ENCODE measurements at places on chromosomes 4 and X. TPM values are rescaled to one million over a fixed set of nuclear protein-coding genes. Genes with fewer than 3 reads are reported as not detected.
A peak's percentile ranks its signal among the peaks of the same experiment; 100 is the strongest.

TBC1D8B gene
- 0.78 TPM for total RNA-seq

ZCCHC13 gene
- not detected for total RNA-seq

- DNase-seq = no peak
Measured at GRCh38 chrX:43758044-43758443, 101.9 kb downstream of the MAOA start.

GRCh38 chrX:135509885-135510284 lies 10.6 kb upstream of the INTS6L start:
- no peak for DNase-seq

EGF gene
- total RNA-seq = 1.7 TPM

POF1B gene
- total RNA-seq = not detected

DNA sequence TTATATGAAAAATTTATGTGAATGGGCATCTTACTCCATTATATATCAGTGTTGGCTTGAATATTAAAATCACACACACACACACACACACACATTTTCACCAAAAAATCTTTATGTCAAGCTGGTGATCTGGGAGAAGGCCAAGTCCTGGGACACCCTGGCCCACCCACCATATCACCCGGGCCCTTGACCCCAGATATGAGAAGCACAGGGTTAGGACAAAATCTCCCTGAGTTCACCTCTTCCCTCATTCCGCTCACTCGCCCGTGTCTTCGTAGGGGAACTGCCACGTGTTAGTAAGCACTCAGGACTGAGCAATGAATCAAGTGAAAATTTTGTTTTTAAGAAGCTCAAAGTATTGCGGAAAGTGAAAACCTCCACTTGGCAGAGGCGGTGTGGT lies 103.8 kb upstream of the PSAPL1 start:
- no peak for DNase-seq

- no peak for DNase-seq
Measured at GRCh38 chr4:153684182-153684970, at the start of gene TLR2. Gene TLR2 (plus strand): TSS chr4:153684280. CDS start chr4:153702908, 18,628 bp downstream.

PTPN13 gene
- 136 TPM for total RNA-seq

SH2D1A gene
- not detected for total RNA-seq

- DNase-seq = no peak
Measured at GRCh38 chr4:36285784-36286480, 4.5 kb downstream of the DTHD1 start.

- no peak for DNase-seq
Measured at GRCh38 chrX:42678133-42678532, 99.8 kb downstream of the PPP1R2C start.

GRCh38 chr4:182827954-182828353 lies 89.2 kb downstream of the DCTD start:
- DNase-seq = no peak

PFKFB1 gene
- total RNA-seq = not detected

- peak; percentile 4 for DNase-seq
Measured at GRCh38 chrX:43656005-43656494, at the start of gene MAOA. Gene MAOA (plus strand): TSS chrX:43656299. CDS start chrX:43656342, 43 bp downstream.

GRCh38 chr4:36966756-36967460 lies 277.6 kb upstream of the NWD2 start:
- DNase-seq = no peak

DNA sequence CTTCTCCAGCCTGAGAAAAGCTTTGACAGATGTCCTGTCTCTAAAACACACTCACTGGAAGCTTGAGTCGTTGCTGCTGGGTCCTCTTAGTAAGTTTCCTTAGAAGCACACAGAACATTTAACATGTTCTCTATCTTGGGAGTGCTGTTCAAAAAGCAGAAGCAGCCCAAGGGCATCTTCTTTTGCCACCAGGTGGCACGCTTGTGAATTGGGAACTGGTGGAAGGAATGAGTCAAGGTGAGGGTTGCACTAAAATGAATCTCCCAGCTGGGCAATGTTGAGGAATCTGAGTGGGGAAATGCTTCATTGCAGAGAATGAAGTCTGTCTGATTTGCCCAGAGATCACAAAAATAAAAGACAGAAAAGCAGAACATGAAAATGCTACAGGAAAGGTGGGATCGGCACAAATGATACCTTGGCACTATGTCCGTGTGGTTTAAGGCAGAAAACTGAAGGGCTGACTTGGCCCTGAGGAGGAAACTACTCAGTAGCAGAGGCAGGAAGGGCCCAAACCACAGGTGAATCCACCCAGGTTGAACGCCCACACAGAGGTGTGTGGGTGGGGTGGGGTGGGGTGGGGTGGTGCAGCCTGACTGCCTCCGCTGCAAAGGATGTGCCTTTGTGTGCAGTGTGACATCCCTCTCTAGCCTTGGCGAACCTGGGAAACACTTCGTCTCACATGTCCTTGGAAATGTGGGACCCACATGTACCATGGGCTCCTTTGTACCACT lies 26.0 kb downstream of the KIT start:
- DNase-seq = no peak

DNA sequence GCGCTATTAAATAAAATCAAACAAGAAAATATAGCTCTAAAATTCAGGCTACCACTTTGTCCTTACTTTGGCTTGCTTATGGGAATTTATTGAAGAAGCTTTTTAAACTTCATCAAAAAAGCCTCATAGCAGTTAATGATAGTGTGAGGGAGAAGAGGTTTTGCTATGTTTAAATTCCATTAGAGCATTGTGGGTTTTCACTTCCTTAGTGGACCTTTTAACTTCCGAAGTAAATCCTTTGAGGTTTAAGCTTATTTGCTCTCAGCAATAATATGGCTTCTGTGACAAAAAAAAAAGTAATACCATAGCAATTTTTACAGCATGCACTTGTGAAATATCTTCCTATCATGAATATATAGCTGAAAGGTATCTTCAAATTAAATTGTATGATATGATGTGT lies 120.2 kb upstream of the NDST4 start:
- DNase-seq = no peak

DNA sequence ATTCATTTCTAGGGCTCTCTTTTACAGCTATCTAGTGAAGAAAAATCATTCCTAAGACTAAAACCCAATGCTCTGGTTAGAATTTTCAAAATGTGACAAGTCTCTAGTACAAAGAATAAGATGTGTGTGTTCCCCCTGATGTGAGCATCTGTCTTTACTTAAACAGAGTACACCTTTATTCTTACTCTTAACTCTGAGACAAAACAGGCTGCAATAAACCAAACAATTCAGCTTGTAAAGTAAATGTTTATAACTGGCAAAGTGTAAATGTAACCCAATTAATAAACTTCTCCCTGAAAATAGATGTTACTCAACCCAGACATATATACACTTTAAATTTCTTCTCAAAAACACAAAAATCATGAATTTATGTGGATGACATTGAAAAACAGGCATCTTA lies 51.6 kb downstream of the PTCHD1 start:
- no peak for DNase-seq

GRCh38 chr4:182294451-182294850 lies 51.2 kb downstream of the TENM3 start:
- no peak for DNase-seq

DNA sequence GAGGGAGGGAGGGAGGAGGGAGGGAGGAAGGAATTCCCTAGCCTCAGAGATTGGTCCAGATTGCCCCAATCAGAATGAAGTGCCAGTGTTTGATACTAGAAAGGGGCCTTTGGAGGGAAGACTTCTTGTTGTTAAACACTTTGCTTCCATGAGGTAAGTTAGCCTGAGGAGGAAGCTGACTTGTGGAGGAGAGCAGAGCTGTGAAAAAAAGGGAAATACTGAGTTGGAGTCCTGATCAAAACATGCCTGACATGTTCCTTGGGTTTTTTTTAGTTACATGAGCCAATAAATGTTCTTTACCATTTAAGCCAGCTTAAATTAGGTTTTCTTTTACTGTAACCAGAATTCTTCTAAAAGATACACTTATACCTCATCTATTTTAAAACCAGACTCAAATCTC lies 57.6 kb downstream of the GSX2 start:
- no peak for DNase-seq
